ENCODE measurements at places on chromosomes 11 and 22.

- DNase-seq, result peak; percentile 7
These were observed 2.0 kb downstream of the LRRC74B start for GRCh38 chr22:21047730-21048129.

- no peak for DNase-seq
These were observed 251.2 kb downstream of the TENM4 start for GRCh38 chr11:79189601-79190000.

GRCh38 chr22:36550701-36551495 is 21.9 kb upstream of the EIF3D start:
- no peak for DNase-seq

DNA sequence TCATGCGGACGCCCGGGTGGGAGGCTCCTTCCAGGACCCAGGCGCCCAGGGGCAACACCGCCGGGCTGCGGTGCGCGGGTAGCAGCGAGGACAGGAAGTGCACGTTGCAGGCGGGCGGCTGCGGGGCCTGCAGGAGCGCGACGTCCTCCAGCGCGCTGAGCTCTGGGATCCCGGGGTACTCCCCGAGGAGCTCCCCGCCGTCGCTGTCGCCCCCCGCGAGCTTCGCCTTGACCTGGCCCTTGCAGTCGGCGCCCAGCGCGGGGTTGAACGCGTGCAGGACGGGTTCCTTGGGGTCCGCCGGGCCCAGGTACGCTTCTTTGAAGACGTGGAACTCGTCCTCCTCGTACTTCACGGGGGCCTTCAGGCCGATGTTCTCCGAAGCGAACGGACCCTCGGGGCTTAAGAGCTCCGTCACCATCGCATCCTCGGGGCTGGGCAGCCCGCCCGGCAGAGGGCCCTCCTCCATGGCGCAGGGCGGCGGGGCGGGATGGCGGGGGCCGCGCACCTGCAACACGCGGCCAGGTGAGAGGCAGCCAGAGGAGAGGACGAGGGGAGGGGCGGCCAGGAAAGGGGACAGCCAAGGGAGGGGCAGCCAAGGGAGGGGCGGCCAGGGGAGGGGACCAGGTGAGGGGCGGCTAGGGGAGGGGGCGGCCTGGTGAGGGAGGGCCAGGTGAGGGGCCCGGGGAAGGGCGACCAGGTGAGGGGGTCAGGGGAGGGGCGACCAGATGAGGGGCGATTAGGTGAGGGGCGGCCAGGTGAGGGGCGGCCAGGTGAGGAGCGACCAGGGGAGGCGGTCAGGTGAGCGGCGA is 921 bp downstream of the TESMIN start:
- DNase-seq, result no peak
